ENCODE measurements at places on chromosomes 4 and X.

GRCh38 chr4:124135409-124135813 lies 577.1 kb downstream of the ANKRD50 start:
- DNase-seq: no peak

DNA sequence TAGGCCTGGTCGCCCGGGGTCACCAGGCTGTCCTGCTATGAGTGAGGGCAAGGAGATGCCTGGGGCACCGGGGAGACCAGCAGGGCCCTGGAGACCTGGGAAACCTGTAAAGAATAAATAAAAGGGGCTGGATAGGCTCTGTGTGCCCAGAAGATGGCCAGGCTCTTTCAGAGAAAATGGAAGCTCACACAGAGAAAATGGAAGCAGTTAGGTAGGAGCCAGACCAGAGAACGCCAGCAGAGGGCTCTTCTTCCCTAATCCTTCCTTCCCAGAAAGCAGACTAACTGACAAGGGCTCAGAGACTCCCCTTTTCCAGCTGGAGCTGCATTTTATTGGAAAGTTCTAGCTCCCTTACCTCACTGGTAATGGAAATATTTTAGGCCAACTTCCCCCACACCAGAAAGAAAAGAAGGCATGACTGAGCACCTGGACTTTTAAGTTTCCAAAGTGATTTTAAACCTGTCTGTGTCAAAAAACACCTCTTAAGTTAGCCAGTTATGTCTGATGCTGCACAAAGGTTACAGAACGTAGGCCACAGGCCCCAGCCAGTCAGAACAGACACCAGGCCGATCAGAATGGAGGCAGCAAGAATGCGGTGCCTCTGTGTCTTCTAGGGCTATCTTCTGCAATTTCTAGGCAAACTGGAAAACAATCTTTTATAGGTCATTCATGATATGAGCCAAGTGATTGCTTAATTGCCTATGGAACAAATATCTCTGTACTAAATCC lies 74.0 kb downstream of the ATG4A start:
- peak; percentile 74 for DNase-seq

DNA sequence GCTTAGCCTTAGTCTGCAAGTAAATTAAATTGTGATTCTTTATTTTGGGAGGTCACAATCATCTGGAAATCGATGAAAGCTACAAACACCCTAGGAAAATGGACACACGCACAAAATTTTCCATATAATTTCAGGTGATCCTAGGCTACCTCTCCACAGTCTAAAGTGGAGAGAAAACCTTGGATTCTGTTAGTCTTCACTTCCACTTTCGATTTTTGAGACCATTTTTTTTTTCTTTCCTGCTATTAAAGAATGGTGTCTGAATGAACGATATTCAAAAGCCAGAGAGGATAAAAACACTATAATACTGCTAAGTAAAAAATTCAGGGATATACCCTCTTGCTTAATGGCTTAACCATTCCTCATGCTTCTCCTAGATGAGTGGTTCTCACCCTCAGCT lies 1.7 kb downstream of the FBXL5 start:
- no peak for DNase-seq

GRCh38 chrX:115948018-115948923 lies 222.3 kb upstream of the AGTR2 start:
- peak; percentile 48 for DNase-seq
